ENCODE measurements at places on chromosomes 3 and 15.

GRCh38 chr3:59935025-59935424 is 885.2 kb upstream of the CFAP20DC start:
- DNase-seq, result no peak

GRCh38 chr3:67497746-67498145 is 156.7 kb downstream of the SUCLG2 start:
- DNase-seq, result no peak

DNA sequence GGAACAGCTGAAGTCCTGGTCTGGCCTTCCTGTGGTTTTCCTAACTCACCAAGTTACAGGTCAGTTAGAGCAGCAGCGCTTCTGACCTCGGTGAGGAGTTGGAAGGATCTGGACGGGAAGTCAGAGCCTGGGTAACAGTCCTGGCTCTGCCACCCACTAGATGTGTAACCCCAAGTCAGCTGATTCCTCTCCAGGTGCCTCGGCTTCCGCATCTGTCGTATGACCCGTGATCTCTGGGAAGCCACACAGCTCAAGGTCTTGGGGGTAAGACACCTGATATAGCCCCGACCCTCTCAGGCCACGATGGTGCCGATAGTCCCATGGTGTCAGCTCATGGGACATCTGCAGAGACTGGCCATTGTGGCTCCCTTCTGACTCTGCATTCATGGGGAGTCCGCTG is 8.3 kb upstream of the PIGZ start:
- no peak for DNase-seq

- DNase-seq, result no peak
These were observed 314.2 kb downstream of the ZNF385D start for GRCh38 chr3:21436835-21437234.

- DNase-seq, result no peak
These were observed 423.6 kb downstream of the OTOL1 start for GRCh38 chr3:161920196-161920595.

GRCh38 chr15:99130314-99130713 is 25.4 kb downstream of the SYNM start:
- no peak for DNase-seq

DNA sequence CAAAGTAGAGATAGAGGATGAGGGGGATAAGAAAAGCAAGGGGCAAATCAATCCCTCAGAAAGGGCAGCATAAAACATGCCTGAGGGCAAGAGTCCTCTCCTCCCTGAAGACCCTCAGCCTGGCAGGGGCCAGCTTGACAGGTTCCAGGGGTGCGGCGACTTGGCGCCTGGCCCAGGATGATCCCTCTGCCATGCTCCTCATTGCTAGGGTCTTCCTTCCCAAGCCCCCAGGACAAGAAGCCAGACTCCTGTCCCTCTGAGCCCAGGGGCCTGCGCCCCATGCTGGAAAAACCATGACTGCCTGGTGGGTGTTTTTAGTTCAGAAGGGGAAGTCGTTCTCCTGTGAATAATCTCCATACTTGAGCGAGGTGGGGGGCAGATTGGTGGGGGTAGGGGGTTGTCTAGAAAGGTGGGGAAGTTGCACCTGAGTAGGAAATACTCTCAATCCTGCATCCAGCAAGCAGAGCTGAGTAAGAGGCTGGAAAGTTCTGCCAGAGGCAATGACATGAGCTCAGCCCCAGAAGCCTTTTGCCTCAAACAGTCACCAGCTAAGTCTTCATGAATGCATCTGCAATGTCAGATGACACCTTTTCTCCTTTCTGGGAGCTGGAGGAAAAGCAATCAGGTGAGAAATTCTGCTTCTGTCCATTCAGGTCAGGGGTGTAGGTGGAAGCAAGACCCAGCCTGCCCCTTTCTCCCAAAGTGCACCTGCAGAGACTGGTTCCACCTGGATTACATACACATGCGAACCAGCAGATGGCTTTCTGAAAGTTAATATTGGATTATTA is 18.3 kb downstream of the SLC12A8 start:
- no peak for DNase-seq

- no peak for DNase-seq
These were observed 2.0 kb downstream of the CCR5 start for GRCh38 chr3:46372492-46373359.

- no peak for DNase-seq
These were observed 9.3 kb downstream of the SECISBP2L start for GRCh38 chr15:49036650-49037545.

GRCh38 chr3:55724821-55725220 is 237.7 kb upstream of the WNT5A start:
- no peak for DNase-seq

DNA sequence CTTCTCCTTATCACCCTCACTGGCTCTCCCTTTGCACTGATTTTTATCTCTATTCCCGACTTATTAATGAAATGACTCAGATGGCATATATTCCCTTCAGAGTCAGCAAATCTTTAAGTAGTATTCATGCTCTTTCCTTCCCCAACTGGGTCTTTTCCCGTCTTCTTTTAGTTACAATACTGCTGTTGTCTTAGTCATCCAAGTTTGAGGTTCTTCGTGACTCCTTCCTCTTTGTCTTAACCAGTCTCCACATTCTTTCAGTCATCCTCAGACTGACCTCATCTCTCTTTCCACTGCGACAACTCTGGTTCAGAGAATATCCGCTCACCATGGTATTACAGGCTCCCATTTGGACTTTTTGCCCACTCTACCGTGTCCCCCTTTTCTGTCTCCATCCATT is 12.4 kb downstream of the WDR5B start:
- DNase-seq, result no peak

DNA sequence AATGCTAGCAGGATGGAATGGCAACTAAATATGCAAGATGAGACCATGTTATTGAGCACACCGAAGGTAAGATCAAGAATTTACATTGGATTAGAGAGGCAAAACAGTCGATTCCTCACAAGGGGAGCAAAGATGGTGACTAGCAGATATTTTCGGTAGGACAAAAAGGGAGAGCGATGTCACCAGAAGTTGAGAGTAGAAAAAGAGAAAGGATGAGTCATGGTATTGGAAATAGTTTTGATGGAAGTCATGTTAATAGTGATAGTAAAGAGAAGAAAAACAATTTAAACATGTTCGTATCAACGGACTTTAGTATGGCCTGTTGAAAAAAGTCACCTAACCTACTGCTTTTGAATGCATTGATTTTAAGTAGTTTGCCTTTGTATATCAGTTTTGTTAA is 55.0 kb downstream of the UBE2E2 start:
- no peak for DNase-seq

- no peak for DNase-seq
These were observed 15.5 kb upstream of the ATP1B3 start for GRCh38 chr3:141860766-141861513.

DNA sequence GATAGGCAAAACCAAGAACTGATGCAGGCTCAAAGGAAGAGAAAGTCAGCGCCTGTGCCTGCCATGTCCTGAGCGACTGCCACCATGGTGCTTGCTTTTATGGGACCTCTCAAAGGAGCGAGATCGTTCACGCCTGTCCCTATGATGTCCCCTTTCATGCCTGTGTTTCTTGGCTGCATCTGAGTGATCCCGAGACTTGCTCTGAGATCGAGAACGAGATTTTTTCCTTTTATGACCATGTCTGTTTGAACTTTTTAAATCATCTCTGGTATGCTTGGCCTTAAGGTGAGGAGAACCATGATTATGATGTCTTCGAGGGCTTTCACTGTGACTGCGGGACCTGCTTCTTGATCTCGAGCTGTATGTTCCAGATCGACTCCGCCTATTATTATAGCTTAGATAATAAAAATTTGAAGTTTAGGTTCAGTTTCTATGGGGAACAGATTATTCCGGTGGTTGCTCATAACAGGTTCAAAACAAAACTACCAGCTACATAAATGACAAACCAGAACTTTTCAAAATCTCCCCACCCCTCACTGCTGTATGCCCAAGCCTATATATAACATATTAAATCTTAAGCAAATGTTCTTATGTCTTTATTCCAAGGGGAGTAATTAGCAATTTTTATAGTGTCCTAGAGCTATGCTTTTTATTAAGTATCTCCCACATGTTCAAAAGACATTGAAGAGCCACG is 11.6 kb downstream of the CCNL1 start:
- DNase-seq, result no peak

DNA sequence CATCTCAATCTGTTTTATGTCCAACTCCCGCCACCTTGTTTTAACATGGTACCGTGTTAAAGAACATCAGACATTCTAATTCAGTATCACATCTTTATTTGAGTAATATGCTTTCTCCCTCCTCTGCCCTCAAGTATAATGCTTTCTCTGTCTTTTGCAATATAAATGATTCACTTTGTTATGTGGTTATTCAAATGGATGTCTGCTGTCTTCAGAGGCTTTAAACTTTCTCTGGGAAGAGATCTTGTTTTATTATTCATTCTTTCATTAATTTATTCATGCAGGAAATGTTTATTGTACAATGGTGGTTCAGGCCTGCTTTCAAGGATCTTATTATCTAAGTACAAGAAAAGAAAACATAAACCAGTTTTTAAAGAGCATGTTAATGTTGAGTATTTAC is 57.1 kb downstream of the RAP2B start:
- DNase-seq, result no peak

GRCh38 chr15:59591356-59591755 is 20.2 kb upstream of the GCNT3 start:
- no peak for DNase-seq

GRCh38 chr15:90929246-90930019 is 2.9 kb downstream of the HDDC3 start:
- DNase-seq, result no peak

DNA sequence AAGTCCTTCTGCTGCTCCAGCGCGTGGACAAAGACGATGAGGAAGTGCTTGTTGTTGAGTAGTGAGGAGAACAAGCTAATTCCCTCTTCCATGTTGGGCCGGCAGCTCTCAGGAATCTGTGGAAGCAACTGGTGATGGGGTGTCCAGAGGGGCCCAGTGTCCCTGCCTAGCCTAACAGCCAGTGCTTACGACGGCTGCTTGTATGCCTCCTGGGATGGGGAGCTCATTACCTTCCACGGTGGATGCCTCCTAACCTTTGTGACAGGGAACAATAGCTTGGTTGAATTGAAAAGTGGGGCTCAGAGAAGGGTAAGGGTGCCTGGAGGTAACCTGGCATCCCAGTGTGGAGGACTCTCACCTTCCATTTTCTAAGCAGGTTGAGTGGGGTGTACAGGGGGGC is 22.9 kb downstream of the H1-8 start:
- DNase-seq, result no peak

GRCh38 chr3:34067536-34068051 is 269.2 kb downstream of the PDCD6IP start:
- no peak for DNase-seq

DNA sequence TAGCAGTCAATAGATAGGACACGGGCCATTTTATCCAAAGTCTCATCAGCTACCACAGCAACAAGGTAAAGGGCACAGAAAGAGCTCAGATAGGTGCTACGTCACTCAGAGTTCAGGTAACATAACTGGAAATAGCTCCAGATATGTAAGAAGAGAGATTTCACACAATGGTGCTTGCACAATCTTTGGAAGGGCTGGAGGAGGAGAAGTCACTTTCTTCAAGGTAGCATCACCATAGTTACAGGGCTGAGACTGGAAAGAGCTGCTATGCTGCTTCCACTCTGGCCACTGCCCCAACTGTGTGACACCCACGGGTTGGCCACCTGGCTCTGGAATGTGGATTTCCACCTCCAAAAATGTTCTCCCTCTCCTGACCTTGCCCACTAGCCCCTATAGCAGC is 448.8 kb upstream of the THBS1 start:
- DNase-seq, result no peak

DNA sequence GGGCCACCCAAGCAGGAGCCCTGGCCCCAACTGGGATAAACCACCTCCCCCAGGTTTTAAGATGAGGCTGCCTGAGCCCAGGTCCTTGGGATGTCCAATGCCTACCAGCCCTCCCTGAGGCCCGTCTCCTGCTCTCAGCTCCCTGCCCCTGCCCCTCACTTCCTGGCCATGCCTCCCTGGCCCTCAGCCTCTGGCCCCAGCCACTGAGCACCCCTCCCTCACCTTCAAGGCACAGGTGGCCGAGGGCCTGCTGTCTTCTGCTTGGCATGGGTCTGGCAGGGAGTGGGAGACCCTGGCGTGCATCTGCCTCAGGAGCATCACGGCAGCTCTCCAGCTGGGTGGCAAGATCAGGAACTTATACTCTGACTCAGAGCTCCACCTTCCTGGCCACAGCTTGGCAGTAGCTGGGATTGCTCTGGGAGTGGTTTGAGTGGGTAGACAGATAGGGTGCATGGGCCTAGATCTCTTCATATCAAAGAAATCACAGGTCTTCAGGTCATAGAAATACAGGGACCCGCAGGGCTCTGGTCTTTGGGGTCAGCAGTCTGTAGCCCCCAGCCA is at the start of gene PLA2G4E:
Gene PLA2G4E, minus strand, starts transcription at position 330 of the 561 bp plus-strand sequence. Its CDS starts 12 bp downstream, at position 318.
- DNase-seq, result no peak

- DNase-seq, result no peak
These were observed 239.6 kb downstream of the GBE1 start for GRCh38 chr3:81521855-81522254.

DNA sequence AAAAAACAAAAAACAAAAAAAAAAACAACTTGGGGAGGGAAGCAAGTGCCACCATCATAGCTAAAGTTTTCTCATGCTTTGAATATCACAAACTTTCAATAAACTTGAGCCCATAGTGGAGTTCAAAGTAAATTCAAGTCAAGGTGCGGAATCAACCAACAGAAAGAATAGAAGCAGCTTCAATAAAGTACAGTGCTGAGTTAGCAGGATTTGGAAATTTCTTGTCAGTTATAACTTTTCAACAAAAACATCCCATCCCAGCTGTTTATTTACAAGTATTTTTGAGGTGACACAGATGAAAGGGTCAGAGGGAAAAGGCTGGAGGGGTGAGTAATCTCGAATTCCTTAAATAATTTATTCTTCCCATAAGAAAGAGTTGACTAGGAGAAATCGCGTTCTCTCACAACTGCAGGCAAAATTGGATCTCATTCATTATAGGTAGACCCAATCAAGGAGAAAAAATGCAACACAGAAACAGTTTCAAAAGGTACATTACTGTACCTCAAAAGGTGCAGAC is 477.4 kb upstream of the RASGRP1 start:
- DNase-seq, result no peak

DNA sequence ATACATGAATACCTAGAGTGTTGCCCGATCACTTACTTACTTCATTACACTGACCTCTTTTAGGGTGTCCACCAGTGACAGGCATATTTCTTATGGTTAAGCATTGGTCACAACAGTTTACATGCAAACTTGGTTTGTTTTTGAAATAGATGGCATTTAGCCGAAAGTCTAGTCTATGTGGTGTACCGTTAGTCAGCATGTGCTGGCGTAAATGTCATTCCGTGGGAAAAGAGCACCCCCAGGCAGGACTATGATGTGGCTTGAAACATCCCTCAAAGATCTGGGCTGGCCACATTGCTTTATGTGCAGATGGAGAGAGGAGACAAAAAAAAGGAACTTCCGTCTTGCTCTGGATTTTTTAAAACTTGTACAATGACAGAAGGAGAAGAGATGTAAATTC is 357.0 kb upstream of the ICE2 start:
- no peak for DNase-seq

All from SHP77 treated with DMSO at 0.1 percent for 48 hours (cell line).